Inflammatory macrophage (primary cell): ENCODE measurements at places on chromosomes 3 and 15.

DNA sequence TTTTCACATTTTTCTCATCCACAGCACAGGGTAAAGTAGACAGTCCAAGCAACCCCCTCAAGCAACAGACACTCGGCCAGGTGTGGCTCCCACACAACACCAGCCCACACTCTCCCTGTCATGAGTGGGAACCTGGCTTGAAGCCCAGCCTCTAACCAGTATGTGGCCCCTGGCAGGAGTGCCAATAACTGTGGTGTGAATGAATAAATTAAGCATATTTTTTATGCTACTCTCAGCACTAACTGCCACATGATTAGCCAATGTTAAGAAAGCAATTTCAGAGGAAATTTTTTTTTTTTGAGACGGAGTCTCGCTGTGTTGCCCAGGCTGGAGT is 9.9 kb downstream of the IL17RD start:
- no peak for DNase-seq

GRCh38 chr3:139523718-139524117 is 15.8 kb downstream of the RBP1 start:
- no peak for DNase-seq

- peak; percentile 48 for DNase-seq
These were observed 643 bp upstream of the RNU5B-1 start for GRCh38 chr15:65303687-65304380.

DNA sequence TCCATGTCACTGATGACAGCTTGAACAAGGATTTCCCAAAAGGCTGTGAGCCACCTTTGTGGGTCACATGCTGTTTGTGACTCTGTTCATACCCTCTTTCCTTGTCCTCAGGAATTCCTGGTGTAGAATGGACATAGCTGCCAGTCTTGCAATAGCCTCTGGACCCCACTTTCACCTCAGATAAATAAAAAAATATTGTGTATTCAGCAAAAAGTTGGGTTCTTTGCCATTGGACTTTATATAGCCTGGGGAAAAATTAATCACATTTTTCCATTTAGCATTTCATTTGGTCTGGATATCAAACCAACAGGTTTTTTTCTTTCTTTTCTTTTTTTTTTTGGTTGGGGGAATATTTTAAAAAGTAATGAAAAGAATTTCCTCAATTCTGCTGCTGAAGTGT is 144.8 kb downstream of the PDCD6IP start:
- no peak for DNase-seq

DNA sequence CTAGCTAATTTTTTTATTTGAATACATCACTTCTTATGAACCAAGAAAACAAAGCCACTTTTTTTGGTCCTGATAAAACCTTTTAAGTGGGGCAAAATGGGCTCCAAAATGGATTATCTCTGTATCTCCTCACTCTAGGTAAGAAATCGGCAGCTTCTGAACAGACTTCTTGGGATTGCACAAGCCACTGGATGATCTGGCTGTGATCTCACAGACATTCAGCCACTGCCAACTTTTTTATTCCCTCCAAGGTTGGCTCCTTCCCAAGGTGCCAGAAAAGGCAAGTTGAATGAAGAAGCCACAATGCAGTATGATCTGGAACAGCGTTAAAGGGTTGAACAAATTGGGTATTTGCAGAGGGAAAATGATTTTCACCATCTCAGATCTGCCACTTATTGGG is 73.2 kb downstream of the PRICKLE2 start:
- no peak for DNase-seq

GRCh38 chr3:90040554-90040953 is 933.1 kb downstream of the EPHA3 start:
- DNase-seq: no peak

DNA sequence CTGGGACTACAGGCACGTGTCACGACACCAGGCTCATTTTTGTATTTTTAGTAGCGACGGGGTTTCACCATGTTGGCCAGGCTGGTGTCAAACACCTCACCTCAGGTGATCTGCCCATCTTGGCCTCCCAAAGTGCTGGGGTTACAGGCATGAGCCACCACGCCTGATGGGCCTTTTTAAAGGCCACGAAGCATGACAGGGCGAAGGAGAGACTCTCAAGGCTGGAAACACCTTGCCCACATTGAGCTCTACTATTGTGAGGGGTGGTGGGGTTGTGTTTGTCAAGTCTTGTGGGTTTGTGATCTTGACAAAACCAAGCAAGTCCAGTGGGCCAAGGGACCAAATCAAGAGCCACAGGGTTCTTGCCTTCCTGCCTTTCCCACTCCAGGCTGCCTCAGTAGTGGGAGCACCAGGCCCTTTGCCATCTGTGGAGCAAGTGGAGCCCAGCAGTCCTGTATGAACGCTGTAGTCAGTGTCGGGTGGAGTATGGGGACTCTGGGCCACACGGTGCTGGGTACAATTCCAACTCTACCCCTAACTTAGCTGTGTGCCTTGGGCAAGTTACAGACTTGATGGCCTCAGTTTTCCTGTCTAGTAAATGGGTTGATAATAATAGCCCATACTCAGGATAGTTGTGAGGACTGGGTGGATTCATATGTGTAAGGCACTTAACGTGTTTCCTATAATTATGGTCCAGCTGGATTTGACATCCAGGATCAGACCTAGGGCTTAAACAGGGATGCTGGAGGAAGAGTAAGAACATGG is 33.3 kb downstream of the EDEM1 start:
- DNase-seq: no peak

DNA sequence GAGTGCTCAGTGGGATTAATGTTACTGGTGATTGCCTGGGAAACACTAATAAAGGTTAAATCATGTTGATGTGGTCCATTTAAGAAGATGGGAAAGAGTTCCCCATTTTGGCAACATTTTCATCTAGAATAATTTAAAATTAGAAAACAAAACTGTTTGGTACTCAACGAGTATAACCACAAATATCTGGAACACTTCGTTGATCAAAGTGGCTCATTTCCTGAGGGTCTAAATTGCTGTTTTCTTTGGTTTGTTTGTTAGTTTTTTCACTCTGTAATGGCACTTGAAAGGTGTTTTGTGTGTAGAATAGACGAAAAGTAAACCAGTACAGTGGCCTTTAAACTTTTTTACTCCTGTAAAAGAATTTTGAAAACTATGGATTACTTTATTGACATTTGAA is 73.9 kb downstream of the BBX start:
- no peak for DNase-seq

DNA sequence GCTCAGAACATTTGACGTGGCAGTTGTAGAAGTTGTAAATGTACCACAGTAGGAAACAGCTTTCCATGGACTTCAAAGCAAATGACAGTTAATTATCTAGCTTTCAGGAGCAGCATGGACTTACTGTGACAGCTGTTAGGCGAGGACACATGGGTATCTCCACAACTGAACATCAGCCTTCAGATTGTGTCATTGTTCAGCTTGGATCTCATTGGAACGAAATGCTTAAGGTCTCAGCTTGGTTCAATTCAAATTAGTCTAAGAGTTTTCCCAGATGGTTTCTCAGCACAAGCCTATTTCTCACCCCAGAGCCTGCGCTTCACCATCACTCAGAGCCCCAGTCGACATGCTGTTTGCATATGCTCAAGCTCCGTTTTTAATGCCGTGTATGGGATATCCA is 21.1 kb upstream of the GYG1 start:
- DNase-seq: no peak

GRCh38 chr15:81744364-81744763 is 301.5 kb downstream of the MEX3B start:
- DNase-seq: no peak

- no peak for DNase-seq
These were observed 4.3 kb upstream of the UBE2E2 start for GRCh38 chr3:23198801-23199200.

GRCh38 chr3:53834429-53835095 is 11.7 kb downstream of the CHDH start:
- peak; percentile 90 for DNase-seq

DNA sequence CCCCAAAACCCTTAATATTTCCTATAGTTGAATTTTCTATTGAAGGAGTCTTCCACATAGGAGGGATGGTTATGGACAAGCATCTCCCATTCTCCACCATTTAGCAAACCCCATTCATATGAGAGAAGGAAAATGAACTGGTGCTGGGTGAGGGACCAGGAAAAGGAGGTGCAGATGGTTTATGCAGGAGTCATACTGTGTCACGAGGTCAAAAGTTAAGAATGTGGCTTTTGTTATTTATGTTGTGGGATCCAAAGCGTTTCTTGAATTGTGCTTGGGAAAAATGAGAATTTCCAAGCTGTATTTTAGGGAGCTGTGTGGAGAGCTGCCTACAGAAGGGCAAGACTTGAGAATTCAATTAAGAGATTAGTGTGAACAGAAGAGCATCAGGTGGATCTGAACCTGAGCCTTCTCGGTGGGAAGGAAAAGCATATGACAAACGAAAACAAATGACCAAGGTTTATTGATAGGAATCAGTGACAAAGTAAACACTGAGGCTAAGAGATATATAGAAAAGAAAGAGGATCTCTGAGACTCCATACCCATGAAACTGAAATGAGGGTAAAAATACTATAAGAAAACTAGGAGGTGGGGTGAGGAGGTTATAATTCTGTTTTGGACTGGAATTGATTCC is 473.3 kb upstream of the NR2F2 start:
- no peak for DNase-seq

DNA sequence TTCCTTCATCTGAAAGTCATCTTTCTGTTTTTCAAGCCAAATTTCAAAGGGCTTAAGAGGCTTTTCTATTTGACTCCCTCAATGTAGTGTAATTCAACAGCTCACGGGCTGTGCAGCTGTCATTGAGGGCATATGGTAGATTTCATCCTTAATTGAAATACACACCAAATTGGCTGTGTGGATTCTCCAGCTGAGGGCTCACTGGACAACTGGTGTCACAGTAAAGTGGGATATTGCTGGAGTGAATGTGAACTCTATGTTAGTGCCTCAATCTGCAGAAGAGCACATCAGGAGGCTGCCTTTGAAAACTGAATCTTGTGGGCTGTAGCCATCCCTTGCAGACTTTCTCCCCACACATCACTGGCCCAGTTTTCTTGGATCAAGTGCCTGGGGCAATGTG is 120.1 kb downstream of the GALK2 start:
- no peak for DNase-seq

- DNase-seq: no peak
These were observed 29.4 kb upstream of the GATM start for GRCh38 chr15:45407786-45408185.

DNA sequence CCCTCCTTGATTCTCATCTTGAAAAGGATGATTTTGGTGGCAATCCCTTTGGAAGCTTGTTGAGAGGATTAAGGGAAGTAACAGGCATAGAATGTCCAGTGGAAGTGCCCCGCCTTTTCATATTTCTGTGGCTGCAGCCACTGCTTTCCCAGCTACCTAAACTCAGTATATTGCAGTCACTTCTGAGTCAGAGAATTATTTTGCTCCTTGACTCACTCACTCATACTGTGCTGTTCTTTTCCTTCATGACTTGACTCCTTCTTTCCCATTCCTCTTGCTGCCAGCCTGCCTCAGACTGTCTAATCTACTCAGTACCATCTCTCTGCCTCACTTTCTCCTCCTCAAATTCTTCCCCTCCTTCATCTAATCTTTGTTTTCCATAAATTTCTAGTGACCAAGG is 26.5 kb upstream of the POLR2M start:
- no peak for DNase-seq

DNA sequence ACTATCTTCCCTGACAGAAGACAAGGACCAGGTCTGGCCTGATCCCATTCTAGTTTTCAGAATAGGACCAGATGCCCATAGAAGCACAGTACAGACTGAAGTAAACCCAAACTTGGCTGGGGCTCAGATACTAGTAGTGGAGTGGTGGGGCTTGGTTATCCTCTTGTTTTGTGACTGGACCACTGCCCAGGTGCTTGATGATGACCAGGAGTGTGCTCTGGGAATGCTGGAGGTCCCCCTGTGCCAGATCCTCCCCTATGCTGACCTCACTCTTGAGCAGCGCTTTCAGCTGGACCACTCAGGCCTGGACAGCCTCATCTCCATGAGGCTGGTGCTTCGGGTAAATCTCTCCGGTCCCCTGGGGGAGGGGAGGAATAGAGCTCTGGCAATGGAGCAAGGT is 36.3 kb downstream of the ESYT3 start:
- no peak for DNase-seq

DNA sequence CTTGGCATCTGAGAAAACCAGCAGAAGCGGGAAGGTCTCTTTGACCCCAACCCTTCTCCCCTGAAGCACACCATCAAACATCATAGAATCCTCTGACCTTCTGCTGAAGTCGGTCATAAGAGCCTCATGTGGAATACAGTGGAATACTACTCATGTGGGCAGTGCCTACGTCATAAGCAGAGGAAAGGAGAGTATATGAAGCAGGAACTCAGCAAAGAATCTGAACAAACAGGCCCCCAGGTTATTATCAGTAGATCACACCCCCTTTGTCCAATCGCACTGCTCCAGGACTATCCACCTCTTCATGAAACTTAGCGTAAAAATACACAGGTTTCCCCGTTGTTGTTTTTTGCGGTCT is 394.1 kb upstream of the PROK2 start:
- DNase-seq: no peak

GRCh38 chr15:38300395-38300794 is 47.8 kb downstream of the SPRED1 start:
- DNase-seq: peak; percentile 24

DNA sequence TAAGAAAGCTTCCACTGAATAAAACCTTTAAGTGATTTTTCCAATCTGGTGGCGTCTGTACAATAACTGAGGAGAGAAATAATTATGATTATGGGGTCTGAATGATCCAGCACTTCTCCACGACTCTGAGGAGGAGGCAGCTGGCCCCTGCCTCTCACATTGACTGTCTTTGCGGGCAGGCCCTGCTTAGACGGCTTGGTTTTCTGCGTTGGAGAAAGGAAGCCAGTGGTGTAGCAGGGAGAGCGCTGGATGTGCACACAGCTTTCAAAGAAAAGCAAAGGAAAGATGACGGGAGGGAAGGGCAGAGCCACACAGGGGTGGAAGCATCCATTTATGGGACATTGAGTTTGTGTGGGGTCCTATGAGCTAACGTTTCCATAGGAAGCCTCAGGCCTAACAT is 62.5 kb downstream of the MGLL start:
- no peak for DNase-seq

DNA sequence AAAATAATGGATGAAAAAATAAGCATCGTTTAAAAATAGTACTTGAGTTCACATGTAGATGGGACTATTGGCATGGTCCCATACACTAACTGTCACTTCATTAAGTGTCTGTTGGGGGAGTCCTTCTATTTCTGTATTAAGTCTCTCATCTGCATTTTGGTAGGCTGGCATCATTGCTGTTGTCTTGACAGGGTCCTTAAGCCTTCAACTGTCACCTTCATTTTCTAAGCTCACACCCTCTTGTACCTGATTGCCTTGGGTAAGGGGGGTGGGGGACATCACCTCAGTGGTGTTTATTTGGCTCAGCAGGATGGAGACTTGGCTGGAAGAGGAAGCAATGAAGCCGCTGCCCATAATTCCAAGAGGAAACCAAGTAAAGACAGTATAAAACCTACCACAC is 202.0 kb upstream of the VEPH1 start:
- DNase-seq: no peak

- DNase-seq: no peak
These were observed 52.1 kb downstream of the GATM start for GRCh38 chr15:45326280-45326679.
